Testis (tissue), 5 donors: ENCODE measurements at places on chromosomes 4 and X. TPM values are rescaled to one million over a fixed set of nuclear protein-coding genes. Genes with fewer than 3 reads are reported as not detected.

The WNK3 gene
- 104 TPM for total RNA-seq

The CCNA2 gene
- total RNA-seq: 6.3 TPM

The MAGEB3 gene
- total RNA-seq: 10.4 TPM

The ATP6AP1 gene
- total RNA-seq: 158 TPM

The CYLC1 gene
- total RNA-seq: 5.3 TPM

The TMEM144 gene
- total RNA-seq: 24.2 TPM

The POU4F2 gene
- 0.93 TPM for total RNA-seq

The BMX gene
- total RNA-seq: 0.55 TPM

The LANCL3 gene
- 1.0 TPM for total RNA-seq

The NPFFR2 gene
- total RNA-seq: 1.2 TPM

The PDZD4 gene
- 17.2 TPM for total RNA-seq

The ZAR1 gene
- total RNA-seq: 2.7 TPM

The GSX2 gene
- total RNA-seq: 1.8 TPM

The FGA gene
- 1.1 TPM for total RNA-seq

The MAGEE1 gene
- total RNA-seq: 1.9 TPM

The SPP1 gene
- 71.7 TPM for total RNA-seq

The SLC34A2 gene
- 2.8 TPM for total RNA-seq

The ATP1B4 gene
- not detected for total RNA-seq

The GLRA3 gene
- 1.2 TPM for total RNA-seq

The SPACA5 gene
- total RNA-seq: 18.9 TPM

The FGF16 gene
- total RNA-seq: 0.55 TPM

The YIPF7 gene
- total RNA-seq: not detected

The GAGE13 gene
- total RNA-seq: 5.1 TPM

The ADH7 gene
- total RNA-seq: not detected

The KLHL13 gene
- total RNA-seq: 8.9 TPM

The SLC2A9 gene
- 6.8 TPM for total RNA-seq

The ALG13 gene
- 163 TPM for total RNA-seq

The S100G gene
- not detected for total RNA-seq

The RTL3 gene
- not detected for total RNA-seq

The PLK4 gene
- 22.2 TPM for total RNA-seq

The MMGT1 gene
- total RNA-seq: 9.8 TPM

The TBCK gene
- 66.3 TPM for total RNA-seq

The TMEM255A gene
- 0.43 TPM for total RNA-seq

The GAB1 gene
- total RNA-seq: 64.5 TPM

The MAGEC1 gene
- 10.0 TPM for total RNA-seq

The TMA16 gene
- total RNA-seq: 34.1 TPM

The GPR82 gene
- 0.31 TPM for total RNA-seq

The SLC10A4 gene
- total RNA-seq: 2.0 TPM
